NCI-H1417 treated with DMSO at 0.1 percent for 48 hours (cell line): ENCODE measurements at places on chromosomes 1 and 21.

- DNase-seq, result no peak
These were observed 13.1 kb upstream of the VAMP4 start for GRCh38 chr1:171754971-171755370.

DNA sequence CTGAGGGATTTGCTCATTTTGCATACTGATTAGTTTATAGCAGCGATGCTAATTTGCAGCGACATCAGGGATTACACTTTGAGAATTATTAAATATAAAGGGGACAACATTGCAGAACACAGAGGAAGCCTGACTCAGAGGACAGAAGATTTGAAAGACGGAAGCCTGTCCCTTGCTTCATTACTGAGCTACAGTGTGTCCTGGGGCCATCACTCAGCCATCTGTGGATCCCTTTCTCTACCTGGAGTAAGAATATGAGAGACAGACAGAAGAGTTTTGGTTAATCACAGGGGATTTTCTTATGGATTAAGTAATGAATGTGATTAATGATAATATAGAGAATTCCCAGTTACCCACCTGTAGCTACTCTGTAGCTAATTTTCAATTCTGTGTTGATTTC, 134.7 kb downstream of the DISC1 start:
- no peak for DNase-seq

DNA sequence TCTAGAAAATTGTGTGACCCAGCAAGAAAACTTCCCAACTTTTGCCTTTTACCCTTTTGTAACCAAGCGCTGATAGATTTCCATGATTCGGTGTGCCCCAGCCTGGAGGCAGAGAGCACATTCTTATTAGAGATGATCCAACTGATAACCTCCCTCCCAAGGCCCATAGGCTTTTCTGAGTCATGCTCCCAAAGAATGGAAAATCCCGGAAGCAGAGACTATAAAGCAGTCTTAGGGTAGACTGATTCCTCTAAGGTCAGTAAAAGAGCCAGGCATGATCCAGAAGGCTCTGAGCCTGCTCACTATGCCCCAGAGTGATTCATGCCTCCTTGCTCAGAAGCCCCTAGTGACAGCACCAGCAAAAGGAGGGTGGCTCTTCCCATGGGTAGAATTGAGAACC, 4.3 kb downstream of the CAMK1G start:
- no peak for DNase-seq

GRCh38 chr1:224736619-224737352, 120.7 kb downstream of the CNIH3 start:
- DNase-seq, result no peak
